ENCODE measurements at places on chromosomes 11 and 22.

DNA sequence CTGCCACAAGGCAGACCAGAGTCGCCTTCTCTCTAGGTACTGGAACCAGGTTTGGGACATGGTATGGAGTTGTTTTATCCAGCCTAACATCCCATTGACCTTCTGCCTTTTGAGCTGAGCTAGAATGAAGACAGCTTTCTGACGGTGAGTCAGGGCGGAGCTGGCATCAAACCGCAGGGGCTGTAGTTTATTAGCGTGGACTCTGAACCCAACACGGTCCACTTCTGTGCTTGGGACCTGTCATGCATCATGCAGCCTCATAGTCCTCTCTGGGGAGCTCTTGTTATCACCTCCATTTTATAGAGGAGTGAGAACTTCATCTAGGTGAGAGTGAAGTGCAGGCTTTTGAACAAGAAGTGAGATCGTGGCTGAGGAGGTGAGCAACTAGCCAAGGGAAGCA is 8.3 kb downstream of the GAL3ST1 start:
- DNase-seq = no peak

DNA sequence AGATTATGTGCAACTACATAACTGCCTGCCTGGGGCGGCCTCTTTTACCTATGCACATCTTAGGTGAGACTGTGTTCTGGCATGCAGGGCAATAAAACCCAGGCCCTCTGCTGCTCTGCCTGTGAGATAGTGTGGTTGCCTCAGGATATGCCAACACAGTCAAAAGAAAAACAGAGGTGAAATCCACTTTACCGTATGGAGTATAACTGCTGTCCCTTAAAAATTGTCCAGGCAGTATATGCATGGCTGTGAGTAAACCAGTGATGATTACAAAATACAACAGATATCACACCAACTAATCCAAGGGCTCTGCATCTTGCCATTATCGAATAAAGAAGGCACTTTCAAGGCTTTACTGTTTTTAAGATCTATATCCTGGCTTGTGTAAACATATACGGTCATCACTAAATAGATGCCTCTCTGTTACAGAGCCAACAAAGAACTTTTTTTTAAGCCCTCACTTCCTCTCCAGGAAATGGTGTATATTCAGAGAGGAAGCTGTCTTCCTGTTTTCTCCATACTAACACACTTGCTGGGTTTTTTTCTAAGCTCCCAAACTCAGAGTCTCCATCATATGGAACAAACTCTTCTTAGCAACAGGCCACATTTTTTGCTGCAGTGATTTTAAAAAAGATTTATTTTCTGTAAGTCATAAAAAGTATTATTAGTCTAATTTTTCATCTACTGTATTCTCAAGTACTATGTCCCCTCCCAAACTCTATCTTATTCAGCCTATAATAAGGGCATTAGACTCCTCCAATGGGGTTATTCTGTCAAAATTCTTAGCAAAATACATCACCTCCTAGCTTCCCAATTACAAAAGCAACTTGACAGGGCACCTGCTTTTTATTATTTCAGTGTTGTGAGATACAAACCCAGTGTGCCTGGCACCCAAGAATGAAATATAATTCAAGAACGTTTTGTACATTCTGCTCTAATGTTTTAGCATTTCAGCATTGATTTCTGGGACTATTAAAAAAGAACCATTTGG is 135.2 kb downstream of the MAML2 start:
- no peak for DNase-seq

DNA sequence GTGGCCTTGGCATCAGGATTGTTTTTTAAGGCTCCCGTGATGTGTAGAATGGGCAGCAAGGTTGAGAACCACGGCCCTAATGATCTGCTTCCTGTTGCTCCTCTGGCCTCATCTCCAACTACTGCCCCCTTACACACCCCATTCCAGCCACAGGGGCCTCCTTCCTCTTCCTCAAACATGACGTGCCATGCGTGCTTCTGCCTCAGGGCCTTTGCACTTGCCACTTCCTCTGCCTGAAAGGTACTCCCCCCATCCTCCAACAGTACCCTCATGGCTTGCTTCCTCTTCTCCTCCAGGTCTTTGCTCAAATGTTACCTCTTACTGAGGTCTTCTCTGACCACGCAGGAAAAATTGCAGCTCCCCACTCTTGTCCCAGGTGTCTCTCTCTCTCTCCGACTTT is 93.9 kb upstream of the CSNK2A3 start:
- no peak for DNase-seq

GRCh38 chr11:75836417-75836816 is 21.4 kb downstream of the UVRAG start:
- DNase-seq = no peak

GRCh38 chr22:47047321-47048122 is 285.1 kb downstream of the TBC1D22A start:
- no peak for DNase-seq

DNA sequence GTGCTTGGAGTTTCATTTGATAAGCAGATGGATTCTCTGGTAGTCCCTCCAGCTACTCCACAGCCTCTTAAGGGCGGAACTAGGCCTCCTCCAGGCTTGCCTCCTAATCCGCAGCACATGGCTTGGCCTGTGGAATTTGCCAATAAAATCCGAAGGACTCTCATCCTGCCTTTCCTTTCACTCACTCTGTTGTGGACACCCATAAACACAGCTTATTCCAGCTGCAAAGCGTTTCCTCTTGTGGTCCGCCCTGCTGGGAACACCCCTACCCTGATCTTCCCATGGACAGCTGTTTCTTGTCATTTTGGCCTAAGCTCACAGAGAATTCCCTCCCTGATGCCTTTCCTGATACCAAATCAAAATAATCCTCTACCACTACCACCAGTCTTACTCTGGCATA is 546.2 kb downstream of the NTM start:
- no peak for DNase-seq

DNA sequence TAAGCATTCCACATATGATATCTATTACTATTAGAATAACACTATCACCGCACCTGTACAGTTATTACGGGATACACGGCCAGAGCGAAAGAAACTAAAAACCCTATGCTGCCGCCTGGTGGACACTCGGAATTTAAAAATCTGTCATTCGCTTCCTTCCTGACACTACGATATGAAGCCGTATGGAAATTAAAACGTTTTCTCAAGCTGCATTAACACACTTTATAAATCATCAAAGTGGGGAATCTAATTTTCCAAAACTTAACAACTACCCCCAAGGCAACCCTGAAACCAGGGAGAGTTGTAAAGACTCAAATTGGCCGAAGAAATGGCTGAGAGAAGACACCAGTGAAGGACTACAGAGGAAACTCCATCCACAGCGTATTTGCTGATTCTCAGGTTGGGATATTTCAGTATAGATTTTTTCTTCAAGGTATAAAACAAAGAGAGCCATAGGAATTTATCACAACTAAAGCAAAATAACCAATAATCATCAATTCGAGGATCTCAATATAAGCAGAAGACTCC is 1.4 kb downstream of the CCDC73 start:
- peak; percentile 42 for DNase-seq

- DNase-seq = no peak
Observed at GRCh38 chr22:32413719-32414118, 1.7 kb upstream of the RTCB start.

DNA sequence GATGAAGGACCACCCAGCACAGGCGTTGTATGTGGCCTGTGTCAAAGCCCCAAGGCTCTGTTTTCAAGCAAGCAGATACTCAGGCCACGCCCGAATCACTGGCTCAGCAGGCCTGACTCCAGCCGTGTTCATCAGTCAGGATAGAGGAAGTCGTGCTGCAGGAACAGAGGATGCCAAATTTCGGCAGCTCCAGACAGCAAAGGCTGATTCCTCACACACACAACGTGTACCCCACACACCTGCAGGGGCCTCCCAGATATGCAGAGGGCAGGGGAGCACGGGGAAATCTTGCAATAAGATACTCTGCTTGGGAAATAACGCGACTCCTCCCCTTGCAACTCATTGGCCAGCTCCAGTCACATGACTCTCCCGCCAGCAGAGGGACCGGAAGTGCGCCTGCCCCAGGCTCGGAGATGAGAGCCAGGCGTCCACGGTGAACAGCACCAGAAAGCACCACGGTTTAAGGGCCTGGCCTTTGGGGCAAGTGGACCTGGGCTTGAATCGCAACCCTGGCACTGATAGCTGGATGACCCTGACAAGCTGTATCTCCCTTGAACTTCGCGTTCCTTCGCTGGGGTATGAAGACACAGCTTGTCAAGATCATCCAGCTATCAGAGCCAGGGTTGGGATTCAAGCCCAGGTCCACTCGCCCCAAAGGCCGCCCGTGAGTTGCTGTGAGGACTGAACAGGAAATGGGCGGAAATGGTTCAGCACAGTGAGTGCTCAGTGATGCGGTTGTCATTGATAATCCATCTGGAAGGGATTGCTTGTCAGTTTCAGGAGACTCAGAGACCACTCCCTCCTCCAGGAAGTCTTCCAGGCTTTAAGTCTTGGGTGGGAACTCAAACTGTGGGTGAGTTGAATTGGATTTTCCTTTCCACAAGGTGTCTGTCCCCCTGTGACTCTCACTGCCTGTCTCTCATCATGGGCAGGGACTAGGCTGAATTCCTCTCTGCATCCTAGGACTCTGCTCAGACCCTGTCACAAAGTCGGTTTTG is 88.5 kb downstream of the MYEOV start:
- no peak for DNase-seq

GRCh38 chr22:38462960-38463784 is 4.7 kb upstream of the KDELR3 start:
- no peak for DNase-seq

- no peak for DNase-seq
Observed at GRCh38 chr11:132211479-132211878, 841.1 kb downstream of the NTM start.

DNA sequence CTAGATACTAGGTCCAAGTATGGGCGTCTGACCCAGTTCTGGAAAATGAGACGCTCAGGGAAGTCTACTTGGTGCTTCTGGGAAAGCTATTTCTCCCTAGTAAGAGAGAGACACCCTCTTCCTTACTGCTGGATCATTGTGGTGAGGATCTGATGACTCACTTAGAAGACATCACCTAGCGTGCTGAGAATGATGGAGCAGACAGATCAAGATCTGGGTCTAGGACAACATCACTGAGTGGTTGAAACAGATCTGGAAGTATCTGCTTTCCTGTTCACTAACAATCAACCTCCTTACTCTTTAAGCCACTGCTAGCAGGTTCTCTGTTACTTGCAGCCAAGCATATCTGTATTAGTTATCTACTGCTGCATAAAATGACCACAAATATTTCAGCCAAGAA is 38.3 kb upstream of the HMGXB4 start:
- no peak for DNase-seq

- no peak for DNase-seq
Observed at GRCh38 chr11:61445516-61445915, 15.6 kb downstream of the SDHAF2 start.

DNA sequence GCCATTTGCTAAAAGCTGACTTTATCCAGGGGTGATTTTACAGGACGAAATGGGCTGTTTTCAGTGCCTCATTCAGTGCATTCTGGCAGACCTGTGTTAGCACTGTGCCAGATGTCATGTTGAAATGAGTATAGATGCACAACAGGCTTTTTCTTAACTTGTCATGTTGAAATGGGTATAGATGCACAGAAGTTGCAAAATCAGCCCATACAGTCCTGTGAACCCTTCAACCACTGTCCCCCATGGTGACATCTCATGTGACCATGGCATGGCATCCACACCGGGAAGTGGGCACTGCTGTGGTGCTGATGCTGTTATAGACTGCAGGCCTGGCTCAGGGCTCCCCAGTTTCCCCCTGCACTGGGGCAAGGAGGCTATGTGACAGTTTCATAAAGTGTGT is 2.5 kb downstream of the TALDO1 start:
- DNase-seq = no peak

DNA sequence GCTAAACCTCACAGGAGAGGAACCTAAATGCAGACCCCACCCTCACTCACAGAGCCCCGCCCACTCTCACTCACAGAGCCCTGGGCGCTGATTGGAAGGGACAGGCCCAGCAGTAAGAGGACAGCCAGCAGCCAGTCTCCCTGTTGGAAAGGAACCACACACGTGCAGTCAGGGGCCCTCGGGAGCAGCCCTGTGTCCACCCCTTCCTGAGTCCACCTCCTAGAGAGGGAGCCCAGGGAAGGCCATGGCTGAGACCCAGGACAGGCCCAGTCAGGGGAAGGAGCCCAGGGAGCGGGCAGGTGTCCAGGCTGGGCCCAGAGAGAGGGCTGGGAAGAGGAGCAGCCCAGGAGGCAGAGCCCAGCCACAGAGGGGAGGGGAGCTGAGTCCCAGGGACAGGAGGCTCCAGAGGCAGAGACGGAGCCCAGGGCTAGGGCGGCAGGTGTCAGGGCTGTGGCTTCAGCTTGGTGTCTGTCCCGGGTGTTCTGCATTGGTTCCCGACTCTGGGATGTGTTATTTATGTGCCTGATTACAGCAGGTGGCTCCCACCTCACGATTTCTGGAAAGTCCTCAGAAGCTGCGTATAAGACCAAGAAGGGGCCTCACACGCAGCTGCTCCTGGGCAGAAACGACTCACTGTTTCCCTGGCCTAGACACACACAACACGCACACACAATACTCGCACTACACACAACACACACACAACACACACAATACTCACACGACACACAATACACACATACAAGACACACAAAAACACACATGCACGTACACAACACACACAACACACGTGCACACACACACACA is 9.0 kb upstream of the APOBEC3H start:
- DNase-seq = no peak

DNA sequence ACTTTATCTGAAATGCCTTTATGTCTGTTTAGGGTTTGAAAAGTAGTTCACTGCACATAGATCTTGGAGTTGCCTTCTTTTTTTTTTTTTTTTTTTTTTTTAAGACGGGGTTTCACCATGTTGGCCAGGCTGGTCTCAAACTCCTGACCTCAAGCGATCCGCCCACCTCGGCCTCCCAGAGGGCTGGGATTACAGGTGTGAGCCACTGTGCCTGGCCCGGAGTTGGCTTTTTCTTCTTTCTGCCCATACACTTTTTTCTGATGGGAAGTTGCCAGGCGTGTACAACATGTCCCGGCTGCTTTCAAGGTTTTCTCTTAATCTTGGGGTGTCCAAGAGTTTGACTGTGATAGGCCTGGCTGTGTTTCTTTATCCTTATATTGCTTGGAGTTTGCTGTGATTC is 12.9 kb upstream of the GNB1L start:
- no peak for DNase-seq

DNA sequence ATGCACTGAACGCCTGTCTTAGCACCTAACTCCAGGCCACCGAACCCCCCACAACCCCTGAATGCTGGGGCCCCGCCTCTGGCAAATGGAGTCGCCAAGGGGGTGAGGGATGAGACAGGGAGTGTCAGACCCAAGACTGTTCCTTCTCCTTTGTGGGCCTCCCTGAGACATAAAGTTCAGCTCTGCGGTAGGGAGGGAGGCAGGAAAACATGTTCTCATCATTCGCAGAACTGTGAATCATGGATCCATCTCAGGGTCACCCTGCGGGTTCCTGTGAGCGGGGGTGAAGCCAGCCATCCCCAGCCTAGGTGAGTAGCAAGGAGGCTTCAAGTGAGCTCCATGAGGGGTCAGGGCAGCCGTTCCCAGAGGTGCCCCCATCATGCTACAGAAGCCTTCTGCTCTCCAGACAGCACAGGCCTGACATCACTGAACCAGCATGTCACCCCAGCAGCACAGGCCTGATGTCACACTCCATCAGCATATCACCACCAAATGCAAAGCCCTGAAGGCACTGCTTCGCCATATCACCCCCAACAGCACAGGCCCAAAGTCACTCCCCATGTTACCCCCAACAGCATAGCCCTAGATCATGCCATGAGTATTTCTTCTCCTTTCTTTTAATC is 27.2 kb downstream of the TMPRSS6 start:
- no peak for DNase-seq
